ENCODE measurements at places on chromosomes 16 and 17.

- DNase-seq, result no peak
Measured at GRCh38 chr17:8588877-8589554, 41.5 kb downstream of the MYH10 start.

DNA sequence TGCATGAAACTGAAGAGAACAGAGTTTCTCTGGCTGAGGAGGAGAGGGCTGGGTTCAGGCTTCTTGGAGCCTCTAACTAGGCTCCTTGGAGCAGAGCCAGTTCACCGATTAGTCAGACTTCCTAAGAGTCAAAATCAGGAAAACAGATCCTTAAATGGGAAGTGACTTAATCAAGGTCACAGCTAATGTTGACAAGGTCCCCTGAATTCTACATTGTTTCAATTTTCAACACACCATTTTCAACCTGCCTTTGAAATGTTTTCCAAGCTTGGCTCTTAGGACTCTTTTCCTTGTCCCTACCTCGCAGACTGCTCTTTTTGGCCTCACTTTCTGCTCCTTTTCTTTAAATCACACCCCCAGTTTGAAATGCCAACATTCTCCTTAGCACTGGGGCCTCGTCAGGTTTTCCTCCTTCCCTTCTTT lies 16.3 kb downstream of the MYL4 start:
- DNase-seq, result no peak

- peak; percentile 82 for DNase-seq
Measured at GRCh38 chr17:39927101-39927928, at the start of the genes LRRC3C and ORMDL3. Gene LRRC3C (plus strand): TSS chr17:39927732. CDS start chr17:39941524, 13,792 bp downstream. Gene ORMDL3 (minus strand): TSS chr17:39927601. CDS start chr17:39924203, 3,398 bp downstream.

- DNase-seq, result no peak
Measured at GRCh38 chr17:36461330-36462110, 25.0 kb upstream of the ZNHIT3 start.

GRCh38 chr16:22022151-22022550 lies 14.2 kb downstream of the MOSMO start:
- no peak for DNase-seq

DNA sequence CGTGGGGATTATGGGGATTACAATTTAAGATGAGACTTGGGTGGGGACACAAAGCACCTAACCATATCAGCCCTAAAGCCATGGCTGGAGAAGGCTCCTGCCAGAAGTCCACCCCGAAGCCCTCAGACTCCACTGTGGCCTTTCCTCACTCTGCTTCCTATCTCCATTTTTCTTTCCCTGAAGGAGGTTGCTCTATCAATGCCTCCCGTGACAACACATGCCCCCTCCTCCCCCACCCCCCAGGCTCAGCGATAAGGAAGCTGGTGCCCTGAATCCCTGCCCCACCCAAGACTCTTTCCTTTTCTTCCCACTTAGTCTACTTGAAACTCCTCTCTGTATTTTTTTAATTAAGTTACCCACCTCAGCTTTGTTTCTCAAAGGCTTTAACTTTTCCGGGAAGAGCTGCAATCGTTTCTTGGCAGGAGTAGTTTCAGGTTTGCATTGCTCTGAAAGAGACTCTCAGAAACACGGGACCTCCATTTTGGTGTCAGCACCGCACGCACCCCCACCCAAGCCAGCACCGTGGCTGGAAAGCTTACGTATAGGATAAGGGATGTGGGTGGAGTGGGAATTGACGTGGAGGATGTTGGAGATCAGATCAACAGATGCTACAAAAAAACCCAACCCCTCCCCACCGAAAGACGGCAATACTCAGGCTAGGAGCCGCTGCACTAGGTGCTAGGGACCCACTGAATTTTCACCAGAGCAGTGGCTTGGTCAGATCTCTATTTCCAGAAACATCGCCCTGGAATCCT lies 15.2 kb upstream of the CA4 start:
- DNase-seq, result no peak

DNA sequence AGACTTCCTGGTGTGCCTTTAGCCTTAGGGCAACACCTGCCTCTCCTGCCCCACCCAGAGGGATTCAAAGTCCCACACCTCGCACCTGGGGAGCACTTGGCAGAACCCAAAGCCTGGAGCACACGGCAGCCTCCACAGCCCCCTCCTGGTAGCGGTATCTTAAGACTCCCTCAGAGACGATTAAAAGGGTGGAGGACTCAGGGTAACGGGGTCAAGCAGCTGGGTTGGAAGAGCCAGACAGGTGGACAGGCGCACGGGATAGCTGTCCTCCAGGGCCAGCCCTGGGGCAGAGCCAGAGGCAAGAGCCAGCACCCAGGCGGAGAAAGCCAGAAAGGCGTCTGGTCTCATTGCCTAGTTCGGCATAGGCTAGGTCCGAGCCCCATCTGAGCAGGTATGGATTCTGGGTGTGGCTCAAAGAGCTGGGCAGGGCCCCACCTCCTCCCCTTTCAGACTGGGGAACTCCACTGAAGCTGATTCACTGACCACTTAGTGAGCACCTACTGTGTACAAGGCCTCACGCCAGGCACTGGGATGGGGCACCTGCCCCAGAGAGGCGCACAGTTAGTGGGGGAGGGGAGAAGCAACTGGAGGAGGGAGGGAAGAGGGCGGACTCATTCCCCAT lies 55.0 kb upstream of the MEAK7 start:
- no peak for DNase-seq

DNA sequence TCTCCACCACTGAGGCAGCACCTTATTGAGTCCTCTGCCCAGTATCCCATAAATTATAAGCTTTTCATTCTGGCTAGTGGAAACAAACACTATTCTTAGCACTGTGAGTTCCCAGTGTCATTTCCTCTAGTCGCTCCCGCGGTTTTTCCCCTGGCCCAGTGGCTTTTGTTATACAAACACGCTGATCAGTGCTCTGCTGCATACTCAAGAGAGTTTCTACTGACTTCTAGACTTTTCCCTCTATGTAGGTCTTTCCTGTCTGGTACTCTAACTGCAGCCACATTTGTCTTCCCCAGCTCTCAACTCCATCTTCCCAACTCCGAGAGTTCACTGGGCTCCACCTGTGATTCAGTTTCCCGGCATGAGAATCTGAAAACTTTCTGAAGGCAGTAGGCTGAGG lies 556.6 kb upstream of the SALL1 start:
- DNase-seq, result no peak

GRCh38 chr17:74493331-74493833 lies 26.9 kb downstream of the CD300A start:
- DNase-seq, result peak; percentile 63

- DNase-seq, result no peak
Measured at GRCh38 chr16:80231888-80232287, 308.9 kb upstream of the DYNLRB2 start.

DNA sequence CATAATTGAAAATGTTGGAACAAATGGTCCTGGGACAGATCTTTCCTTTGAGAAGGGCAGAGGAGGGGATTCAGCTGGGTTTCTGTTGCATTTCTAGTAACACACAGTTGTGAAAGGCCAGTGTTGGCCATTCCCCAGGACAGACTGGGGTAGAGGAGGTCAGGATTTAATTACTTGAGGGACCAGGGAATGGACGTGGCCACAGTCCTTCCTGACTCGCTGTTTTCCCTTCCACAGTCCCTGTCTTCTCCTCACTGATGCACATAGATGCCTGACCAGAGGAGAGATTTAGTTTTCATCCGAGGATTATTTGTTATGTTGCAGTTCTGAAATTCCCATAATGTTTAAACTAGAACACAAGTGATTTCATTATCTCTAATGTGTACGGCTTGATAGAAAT lies 25.2 kb upstream of the HEATR6 start:
- no peak for DNase-seq

GRCh38 chr17:71068408-71068750 lies 899.0 kb downstream of the KCNJ2 start:
- DNase-seq, result no peak

DNA sequence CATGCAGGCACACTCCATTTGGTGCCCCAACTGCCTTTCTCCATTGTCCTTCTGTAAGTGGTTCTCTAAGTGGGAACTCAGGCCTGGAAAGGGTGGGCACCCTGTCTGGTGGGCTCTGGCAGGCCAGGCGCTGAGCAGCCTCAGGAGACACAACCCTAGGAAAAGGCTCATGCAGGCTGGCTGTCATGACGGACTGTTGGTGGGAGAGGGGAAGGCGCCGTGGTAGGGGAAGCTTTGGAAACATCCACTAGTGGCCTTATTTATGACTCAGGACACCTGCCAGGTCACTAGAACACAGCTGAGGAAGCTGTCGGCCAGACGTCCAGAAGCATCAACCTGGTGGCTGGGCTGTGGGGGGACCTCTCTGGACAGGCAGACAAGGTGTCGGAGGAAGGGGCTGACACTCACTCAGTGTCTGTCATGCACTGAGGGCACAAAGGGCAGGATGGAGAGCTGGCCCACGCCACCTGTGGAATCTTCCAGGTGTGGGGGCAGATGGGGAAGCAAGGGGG lies 216.0 kb downstream of the SEC14L1 start:
- no peak for DNase-seq

DNA sequence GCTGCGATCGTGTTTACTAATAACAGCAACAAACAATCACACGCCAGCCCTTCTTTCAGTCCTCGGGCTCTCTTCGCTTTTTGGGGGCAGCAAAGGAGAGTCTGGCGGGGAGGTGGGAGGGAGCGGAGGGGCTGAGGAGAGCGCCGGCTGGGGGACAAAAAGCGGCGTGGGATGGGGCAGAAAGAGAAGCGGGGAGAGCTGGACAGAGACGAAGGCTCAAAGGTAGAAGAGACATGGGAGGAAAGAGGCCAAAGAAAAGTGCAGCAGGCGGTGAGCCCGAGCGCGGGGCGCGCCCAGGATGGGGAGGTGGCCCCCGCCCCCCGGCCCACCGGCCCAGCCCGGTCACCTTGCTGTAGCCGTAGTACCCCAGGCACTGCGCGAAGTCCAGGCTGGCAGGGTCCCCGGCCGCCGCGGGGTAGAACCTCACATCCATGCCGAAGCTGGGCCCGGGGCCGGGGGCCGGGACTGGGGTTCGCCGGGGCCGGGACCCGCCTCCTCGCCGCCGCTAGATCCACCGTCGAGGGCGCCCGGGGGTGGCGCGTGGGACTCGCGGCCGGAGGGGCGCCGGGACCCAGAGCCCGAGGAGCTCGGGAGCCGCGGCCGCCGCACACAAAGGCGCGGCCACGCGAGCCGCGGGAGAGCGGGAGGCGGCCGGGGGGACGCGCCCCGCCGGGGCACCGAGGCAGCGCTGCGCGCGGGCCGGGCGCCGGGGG lies 496 bp downstream of the TOX3 start:
- no peak for DNase-seq

GRCh38 chr17:82767041-82767754 lies 15.3 kb downstream of the TBCD start:
- peak; percentile 27 for DNase-seq

DNA sequence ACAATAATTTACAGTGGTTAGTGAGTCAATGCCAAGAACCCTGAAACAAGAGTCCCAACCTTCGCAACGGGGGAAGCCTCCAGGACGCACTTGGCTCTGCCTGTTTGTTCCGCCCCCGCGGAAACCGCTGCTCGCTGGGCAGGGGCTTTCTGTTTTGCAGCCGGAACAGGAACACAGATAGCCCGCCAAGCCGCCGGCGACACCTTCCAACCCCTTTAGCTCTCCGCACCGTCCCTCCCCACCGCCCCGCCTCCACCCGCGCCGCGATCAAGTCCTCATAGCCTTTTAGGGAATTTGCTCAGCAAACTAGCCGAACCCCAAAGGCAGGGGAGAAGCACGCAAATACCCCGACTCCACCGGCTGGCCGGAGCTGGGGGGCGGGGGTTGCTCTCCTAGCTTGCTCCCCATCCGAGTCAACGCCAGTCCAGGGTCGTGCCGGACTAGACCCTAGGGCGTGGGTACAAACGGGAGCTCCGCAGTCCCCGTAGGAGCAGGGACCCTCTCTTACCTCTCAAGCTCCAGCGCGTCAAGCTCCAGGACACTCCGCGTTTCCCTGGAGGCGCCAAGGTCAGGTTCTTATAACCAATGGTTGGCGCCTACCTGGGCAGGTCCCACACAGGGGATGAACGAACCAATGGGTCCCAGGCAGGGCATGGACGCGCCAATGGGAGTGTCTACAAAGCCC lies at the start of gene SLFN13:
TSS of gene SLFN13 (minus strand) at position 553 of the 685 bp plus-strand sequence. CDS start 3,086 bp downstream, outside the sequence.
- peak; percentile 82 for DNase-seq

DNA sequence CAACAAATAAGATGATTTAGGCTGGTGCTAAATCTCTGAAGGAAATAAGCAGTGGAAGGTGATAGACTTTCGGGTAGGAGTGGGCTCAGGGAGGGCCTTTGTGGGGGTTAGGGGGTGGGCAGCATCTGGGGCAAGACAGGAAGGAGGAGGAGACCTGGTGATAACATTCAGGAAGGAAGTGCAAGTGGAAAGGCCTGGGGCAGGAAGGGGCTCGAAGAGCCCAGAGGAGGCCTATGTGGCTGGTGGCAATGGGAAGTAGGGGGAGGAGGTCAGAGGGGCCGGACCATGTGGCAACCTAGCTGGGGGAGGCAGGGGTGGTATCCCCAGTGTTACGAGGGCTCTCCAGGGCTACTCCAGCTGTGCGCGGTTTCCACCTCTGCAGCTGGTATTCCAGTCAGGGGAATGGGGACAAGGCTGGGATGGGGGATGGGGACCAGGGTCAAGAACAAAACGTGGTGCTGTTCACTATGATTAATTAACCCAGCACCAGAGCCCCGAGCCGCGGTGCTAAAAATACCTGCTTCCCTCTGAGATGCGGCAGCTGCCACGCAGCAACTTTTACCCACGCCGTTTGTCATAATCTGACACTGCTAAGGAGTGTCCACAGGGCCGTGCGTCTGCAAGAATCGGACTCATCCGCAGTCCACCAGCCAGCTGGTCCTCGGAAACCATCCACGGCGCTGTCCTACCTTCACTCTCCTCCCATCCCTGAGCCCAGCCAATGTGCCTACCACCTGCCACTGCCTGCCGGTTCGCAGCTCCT lies 5.2 kb upstream of the CCDC182 start:
- no peak for DNase-seq

GRCh38 chr16:76940251-76940650 lies 250.7 kb upstream of the MON1B start:
- no peak for DNase-seq

All from stimulated activated CD4-positive, alpha-beta T cell treated with anti-CD3 and anti-CD28 coated beads, TNF-alpha, amount 100 ng/mL, for 24 hours (primary cell).